Amygdala (tissue), 56 donors: ENCODE measurements at places on chromosomes 4 and X.
A peak's percentile ranks its signal among the peaks of the same experiment; 100 is the strongest.

DNA sequence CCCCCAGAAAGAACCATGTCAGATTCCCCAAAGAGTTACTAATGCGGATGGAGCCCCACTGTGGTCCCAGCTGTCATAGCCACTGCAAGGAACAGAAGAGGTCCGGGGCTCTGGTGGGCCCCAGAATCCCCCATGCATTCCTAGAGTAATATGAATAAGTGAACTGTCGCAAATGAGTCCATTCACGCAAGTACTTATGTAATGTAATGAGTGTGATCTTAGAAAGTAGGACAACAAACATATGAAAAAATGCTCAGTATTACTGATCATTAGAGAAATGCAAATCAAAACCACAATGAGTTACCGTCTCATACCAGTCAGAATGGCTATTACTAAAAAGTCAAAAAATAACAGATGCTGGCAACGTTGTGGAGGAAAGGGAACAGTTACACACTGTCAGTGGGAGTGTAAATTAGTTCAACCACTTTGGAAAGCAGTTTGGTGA is 141.5 kb upstream of the RBPJ start:
- DNase-seq, result no peak

DNA sequence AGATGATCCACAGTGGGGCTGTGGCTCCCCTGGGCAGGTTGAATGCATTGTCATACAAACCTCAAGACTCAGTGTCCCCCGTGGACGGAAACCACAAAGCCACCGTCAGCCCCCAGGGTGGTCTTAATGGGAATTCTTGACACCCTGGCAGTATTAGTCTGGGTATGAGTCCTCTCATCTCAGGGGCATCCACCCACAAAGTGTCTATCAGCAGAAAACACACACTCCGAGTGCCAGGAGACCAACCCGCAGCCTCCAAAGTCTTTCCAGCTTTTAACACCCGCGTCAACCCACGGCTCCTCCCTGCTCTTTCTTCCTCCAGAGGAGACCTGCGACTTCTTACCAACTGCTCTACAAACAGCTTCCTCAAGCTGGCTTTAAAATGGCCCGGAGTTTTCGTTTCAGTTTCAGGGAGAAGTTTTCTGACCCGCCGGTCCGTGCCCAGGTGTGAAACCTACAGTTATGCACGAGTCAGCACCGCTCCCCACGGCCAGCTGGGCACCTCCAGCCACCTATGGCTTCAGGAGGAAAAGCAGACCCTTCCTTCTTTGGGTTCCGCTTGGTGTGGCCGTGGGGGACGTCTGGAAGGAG is 14.4 kb upstream of the ASMTL start:
- DNase-seq, result no peak

DNA sequence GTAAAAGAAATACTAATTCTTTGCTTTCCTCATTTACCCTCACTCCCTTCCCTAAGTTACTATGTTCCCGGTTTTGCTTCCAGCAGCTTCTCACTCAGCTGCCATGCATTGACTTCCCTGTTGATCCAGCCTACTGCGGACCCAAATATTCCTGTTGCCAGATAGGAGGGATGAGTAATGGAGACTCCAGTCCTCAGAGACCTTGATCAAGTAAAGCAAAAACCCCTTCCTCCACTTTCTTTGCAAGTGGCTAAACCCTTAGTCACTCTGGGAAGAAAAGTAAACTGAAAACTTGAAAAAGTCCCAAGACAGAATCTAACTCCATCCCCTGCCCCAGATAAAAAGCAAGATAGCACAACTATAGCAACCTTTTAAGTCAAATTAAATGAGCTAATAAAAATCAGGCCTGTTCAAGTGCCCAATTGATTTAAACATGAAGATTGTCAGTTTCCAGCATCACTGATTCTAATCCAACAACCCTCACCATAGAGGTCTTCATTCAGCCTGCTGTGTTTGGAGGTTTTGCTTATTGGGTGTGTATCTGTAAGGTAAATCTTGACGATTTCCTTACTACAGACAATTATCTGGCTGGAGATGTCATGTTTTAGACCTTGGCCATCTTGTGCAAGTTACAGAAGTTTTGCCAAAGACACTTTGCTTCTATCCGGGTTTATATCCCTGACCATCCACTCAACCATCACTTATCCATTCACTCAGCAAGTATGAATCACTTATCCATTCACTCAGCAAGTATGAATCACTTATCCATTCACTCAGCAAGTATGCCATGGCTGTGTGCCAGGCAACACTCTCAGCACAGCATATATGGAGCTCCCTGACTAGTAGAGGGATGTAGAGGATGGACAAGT is 17.6 kb downstream of the FGFBP1 start:
- DNase-seq, result peak; percentile 6

DNA sequence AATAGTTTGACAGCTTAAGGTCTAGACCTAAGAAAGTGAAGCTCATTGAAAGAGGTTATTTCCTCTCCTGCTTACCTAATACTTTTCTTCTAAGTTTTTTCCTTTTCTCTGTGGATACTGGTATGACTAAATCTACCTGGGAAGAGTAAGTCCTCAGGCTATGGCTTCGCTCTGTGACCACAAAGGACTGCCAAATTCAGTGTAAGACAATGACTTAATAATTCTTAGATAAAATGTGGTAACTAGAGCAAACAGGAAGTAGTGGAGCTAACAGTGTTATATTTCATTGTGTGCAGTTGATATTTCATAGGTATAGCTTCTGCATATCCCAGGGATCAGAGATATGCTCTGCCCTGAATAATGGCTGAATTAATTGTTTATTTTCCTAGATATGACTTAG is 418.9 kb downstream of the CCSER1 start:
- DNase-seq, result no peak

GRCh38 chrX:15073313-15073712 is 196.6 kb downstream of the ASB9 start:
- DNase-seq, result no peak

- DNase-seq, result no peak
Measured at GRCh38 chr4:3111461-3111860, 37.0 kb downstream of the HTT start.

- DNase-seq, result no peak
Measured at GRCh38 chr4:182548156-182548555, 305.0 kb downstream of the TENM3 start.

DNA sequence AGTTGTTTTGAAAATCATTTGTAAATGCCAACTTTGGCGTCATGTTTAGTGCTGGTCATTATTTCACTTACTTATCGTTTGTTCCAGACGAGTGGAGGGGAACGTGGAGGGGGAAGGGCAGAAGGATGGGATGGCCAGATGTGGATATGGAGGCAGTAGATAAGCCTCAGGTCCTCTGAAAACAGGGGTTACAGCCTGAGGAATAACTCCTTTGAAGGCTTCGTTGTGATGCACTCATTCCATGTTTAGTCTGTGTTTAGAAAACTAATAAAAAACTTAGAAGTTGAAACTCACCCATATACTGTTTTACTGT is 1.1 kb downstream of the MOB1B start:
- DNase-seq, result no peak

DNA sequence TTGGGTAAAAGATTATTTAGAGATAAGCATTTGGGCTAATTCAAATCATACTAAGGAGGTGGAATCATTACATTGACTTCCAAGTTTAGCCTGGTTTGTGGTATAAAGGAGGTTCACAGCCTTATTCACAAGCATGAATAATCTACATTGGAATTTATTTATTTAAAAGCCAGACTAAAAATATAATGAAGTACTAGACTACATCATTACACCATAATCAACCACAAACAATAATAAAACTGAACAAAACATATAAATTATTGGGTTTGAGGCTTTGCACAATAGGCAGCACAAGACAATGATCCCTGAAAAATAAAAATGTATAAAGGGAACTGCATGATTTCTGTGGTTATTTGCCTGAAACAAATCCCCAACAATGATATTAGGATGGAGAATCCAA is 314.0 kb downstream of the GBA3 start:
- no peak for DNase-seq
